HTR-8/SVneo (cell line): ENCODE measurements at places on chromosomes 11 and 22.

DNA sequence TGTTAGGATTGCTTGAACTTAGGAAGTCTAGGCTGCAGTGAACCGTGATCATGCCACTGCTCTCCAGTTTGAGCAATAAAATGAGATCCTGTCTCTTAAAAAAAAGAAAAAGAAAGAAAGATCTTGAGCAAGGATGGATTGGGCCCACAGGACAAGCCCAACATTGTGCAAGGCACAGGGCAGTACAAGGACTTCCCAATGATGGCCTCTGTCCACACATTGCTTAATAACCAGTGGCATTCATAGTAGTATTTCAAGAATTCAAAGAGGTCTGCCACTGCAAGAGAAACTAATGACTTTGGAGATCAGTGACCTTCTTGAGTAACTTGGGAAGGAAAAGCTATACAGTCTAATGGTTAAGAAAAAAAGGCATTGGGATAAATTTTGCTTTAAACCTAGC, 44.6 kb downstream of the SEZ6L start:
- no peak for DNase-seq

- no peak for DNase-seq
These were observed 19.8 kb upstream of the PGM2L1 start for GRCh38 chr11:74417860-74418508.

- no peak for DNase-seq
These were observed 3.1 kb upstream of the ARHGEF12 start for GRCh38 chr11:120332822-120333716.

GRCh38 chr11:90908074-90908473, 685.2 kb upstream of the CHORDC1 start:
- DNase-seq, result no peak

GRCh38 chr22:50528682-50529415, 963 bp downstream of the TYMP start:
- no peak for DNase-seq

GRCh38 chr11:104443387-104443786, 279.4 kb upstream of the PDGFD start:
- DNase-seq, result no peak

- no peak for DNase-seq
These were observed 7.7 kb downstream of the YWHAH start for GRCh38 chr22:31952094-31952401.

DNA sequence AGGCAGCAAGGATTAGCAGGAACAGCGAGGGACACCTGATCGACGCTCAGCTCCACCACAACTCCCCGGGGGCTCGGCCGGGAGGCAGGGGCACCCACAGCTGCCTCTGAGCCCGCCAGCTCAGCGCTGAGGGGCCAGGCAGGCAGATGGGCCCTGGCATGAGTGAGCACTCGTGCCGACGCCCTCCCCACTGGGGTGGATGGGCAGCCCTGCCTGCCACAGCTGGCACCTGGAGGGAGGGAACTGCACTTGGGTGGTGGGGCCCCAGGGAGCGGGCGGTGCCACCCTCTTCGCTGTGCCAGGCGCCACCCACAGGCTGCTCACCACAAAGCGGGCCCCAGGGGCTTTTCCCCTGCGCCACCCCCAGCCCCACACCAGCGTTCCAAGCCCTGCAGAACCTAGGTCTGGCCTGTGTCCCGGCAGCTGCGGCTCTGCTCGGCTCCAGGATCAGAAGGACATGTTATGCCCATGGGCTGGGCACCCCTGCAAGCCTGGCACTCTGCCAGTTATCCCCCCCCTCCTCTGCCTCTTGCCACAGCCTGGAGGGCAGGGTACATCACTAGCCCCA, 28.8 kb downstream of the WNT7B start:
- no peak for DNase-seq

DNA sequence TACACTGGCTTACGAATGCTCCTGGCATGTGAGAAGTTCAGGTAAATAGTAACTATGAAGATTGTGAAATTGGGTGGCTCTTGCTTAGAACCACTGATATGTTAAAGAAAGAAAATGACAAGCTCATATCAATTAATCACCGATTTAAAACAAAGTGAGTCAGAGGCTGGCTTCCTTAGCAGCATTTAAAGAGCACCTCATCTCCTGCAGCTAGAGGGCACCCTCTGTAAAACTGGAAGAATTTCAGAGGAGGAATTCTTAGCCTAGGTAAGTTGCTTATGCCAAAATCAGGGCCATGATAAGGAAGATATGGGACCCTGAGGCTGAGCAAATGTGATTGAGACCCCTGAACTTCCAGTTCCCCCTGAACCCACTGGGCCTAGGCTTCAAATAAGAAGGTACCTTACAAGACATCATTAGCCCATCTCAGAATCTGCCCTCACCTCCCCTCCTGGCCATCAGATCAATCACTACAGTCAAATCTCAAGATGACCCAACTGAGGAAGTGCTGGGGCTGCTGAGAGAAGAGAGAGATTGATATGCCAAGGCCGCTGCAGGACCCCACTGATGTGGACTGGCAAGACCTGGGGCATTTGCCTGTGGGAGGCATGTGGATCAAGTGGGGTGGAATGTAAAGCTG, 8.6 kb upstream of the CD3E start:
- peak; percentile 26 for DNase-seq

DNA sequence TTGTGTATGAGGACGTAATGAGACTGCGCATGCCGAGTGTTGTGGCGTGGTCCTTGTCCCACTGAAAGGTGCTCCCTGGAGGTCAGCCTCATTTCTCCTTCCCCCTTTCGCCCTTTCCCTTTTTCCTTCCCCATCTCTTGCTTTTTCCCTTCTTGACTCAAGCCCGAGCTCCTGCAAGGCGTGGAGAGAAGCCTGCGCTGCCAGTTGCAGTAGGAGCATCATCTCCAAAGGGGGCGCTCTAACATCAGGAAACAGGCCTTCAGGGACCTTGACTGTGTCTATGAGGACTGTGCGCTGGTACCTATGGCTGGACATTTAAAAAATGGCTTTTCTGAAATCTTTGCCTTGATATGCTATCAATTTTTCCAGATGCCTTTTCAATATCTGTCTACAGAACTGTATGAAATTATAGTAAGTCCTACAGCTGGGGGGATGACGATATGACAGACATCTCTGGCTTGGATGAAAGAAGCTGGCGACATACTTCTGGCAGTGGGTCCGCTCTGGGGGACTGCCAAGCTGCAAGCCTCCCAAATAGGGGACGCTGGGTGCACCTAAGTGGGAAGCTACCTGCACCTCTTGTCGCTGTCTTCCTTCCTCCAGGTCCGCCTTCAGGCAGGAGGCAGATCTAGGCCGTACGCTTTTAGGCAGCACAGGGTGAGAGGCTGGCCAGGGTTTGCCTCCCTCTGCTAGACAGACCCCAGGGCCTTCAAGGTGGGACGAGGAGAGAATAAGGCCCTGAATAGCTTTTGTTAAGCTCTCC, 96.5 kb downstream of the NXPE2 start:
- DNase-seq, result peak; percentile 31

DNA sequence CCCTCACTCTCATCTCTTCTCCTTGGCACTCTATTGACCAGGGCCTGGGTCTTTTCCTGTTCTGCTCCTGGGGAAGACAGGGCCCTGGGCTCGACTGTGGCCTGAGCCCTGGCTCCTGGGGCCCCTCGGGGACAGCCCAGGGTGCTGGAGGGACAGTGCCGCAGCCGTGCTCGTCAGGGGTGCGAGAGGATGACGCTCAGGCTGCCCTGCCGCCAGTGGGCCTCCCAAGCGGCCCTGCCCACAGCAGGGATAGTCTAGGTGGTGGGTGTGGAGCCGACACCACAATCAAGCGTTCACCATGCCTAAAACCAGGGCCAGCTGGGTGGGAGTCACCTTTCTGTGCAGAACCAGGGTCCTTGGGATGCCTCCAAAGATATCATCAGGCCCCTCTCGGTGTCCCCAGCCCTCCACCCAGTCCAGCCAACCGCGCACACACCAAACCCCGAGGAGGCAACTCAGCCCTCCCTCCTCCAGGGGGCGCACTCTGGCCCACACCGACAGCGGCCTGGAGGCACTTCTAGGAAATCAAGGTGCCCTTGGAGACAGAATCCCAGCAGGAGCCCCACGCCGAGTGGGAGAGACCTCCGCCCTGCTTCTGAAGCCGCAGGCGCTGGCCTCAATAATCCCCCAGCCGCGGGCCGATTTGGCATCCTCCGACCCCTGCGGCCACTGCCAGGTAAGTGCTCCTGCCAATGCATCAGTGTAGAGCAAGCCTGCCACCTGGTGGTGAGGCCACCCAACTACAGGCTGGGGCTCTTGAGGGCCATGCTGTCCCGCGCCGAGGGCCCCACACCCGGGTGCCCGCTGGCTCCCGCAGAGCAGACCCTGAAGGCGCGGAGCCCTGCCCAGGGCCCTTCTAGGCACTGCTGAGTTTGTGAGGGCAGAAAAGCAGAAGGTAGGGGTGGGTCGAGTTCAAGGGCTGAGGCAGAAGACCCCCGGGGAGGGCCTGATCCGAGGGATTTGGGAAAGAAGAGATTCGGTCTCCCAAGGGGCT, 496.4 kb downstream of the BUD13 start:
- peak; percentile 39 for DNase-seq

DNA sequence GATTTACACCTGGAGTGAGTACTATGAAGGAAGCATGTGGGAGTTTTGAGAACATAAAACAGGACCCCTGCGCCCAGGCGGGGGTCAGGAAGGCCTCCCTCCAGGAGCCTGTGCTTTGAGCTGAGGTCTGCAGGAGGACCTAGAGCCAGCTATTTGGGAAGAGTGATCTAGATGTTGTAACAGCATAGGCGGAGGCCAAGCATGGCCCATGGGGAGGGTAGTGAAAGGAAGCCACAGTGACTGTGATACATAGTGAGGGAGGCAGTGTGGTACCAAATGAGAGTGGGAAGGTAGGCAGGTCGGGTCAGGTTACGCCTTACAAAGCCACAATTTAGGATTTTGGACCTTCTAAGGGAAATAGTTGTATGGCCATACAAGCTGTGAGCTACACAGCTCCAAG, 147.5 kb downstream of the PARVA start:
- no peak for DNase-seq

DNA sequence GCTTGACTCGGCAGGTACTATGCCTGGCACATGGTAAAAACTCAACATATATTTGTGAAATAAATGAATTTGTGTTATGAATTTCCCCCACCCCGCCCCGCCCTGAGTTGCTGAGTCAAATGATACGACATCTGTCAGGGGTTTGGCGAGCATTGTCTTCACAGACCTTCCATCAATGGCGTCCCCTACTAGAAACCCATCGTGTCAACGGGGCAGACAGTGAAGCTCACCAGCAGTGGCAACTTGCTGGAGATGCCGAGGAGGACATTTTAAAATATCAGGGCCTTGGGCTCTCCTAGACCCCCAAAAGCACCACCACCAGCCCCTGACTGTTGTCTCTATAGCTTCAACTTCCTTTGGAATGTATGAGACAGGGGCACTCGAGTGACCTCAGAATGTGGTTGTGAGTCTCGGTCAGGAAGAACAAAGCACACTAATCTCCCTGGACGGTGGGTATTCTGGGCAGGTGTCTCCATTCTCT, 761 bp upstream of the NXF1 start:
- no peak for DNase-seq

DNA sequence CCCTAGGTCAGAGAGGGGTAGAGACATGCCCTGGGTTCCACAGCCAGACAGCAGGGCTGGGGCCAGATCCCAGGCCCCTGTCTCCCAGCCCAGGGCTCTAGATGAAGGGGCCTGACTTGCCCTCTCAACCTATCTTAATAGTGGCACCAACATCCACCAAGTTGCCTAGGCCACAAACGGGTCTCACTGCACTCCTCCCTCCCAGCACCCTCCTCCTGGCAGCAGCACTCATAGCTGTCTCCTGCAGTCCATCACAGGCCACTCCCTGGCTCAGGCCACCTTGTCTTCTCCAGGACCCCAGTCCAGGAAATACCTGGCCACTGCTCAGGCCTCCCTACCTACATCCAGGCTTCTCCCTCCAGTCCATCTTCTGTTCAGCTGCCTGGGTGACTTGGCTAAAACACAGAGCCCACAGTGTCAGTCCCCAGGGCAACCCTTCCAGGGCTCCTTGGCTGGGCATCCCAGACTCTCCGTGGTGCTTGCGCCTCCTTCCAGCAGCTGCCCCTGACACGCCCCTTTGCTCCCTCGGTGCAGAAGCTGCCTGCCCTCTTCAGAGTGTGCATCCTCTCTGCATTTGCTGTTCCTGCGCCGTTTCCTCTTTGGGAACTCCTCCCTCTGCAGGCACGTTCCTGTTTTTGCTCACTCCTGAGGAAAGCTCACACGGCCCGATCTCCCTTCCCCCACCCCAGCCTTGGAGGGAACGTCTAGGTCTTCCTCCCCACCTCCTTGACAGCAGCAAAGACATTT, 40.5 kb downstream of the LRRC32 start:
- no peak for DNase-seq
